D341Med (cell line): ENCODE measurements at places on chromosomes 11 and 22.

GRCh38 chr11:132228746-132229325, 858.4 kb downstream of the NTM start:
- no peak for DNase-seq

- peak; percentile 51 for DNase-seq
Observed at GRCh38 chr11:57527056-57527631, 3.4 kb downstream of the TIMM10 start.

- peak; percentile 84 for DNase-seq
Observed at GRCh38 chr22:27438271-27438980, 363.1 kb downstream of the MN1 start.

GRCh38 chr11:2134022-2135010, 4.9 kb downstream of the IGF2 start:
- no peak for DNase-seq

DNA sequence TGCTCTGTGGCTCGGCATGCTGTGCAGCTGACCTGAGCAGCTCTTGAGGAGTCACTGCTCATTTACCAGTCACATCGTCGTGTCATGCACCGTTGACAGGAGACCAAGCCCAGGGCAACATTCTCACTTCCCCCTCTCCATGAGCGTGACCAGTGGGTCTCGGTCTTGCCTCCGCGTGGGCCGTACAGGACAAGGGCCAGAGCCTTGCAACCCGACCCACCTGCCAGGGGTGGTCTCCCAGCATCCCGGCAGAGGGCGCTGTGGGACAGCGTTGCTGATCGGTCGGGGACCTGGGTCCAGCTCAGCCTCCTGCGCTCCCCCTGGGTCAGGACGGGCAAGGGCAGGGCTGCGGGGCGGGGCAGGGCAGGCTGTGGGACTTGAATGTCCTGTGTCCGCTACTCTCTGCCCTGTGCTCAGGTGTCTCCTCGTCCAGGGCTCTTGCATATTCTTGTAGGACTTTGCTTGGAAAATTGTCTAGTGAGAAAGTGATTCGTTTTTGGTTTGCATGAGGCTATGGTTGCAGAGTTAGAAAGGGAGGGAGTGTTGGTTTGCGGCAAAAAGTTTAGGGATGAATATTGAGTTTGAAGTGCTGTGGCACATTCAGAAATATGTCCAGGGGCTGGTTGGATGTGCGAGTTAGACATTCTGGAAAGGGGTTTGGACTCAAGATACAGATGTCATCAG, 16.2 kb downstream of the EIF4G2 start:
- peak; percentile 91 for DNase-seq

GRCh38 chr11:5204787-5205186, 4.3 kb upstream of the OR51V1 start:
- no peak for DNase-seq

- DNase-seq: peak; percentile 96
Observed at GRCh38 chr11:2376751-2377451, at the start of gene CD81. CD81 (plus strand) TSS chr11:2377310; CDS start chr11:2377550, 240 bp downstream.

GRCh38 chr11:113329725-113330124, 15.3 kb downstream of the TTC12 start:
- DNase-seq: no peak

DNA sequence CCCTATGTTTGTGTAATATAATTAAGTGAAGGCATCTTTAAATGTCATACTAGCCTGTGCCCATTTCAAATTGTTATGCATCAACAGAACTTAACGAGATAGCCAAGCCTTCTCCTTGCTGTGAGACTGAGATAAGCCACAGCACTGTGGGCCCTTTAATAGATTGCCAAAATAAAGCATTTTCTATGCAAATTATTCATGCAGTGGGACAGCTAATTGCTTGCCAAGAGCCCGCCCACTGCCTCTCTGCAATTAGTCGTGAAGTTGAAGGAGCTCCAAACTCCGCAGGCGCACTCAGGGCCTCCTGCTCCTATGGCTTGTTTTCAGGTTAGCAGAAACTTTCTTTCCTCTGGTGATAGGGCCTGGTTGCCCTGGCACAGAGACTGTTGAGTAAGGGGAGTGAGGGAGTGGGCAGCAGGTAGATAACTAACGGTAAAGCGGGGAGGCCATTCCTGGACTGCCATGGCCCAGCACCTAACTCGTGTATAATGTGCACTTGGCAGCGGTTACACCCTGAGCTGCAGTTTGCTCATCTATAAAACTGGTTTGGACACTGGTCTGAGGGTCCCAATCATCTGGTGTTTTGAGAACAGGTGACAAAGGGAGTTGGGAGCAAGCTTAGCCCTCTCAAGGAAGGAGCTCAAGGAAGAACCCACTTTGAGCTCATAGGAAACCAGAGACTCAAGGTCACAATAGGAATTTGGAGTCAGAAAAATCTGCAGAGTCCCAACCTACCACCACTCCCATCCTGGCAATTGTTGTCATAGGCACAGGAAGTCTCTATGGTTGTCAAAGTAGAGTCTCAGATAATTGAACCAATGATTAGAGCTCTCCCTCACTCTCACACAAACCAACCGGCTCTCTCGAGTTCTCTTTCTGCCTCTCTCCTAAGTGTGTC, 33.9 kb upstream of the RIC3 start:
- DNase-seq: no peak

DNA sequence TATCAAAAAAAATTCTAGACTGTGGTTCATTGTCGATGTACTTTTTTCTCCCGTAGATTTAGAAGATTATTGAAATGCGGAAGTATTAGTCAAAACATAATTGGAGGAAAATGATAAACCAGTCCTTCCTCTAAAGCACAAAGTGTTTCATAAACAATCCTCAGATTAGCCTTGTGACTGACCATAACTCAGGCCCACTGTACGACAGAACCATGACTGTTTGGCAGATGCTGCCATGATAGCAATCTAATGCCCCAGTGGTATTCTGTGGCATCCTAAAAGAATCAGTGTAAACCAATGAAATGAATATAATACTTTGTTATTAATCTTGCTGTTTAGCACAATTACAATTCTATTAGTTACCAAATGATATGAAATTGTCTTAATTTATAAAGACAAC, 127.0 kb upstream of the CTSC start:
- DNase-seq: no peak

- no peak for DNase-seq
Observed at GRCh38 chr11:102279641-102280170, 37.6 kb upstream of the BIRC3 start.

- no peak for DNase-seq
Observed at GRCh38 chr11:46122945-46123715, 1.9 kb upstream of the PHF21A start.

GRCh38 chr11:121595717-121596161, 143.0 kb upstream of the SORL1-AS1 start:
- DNase-seq: no peak

DNA sequence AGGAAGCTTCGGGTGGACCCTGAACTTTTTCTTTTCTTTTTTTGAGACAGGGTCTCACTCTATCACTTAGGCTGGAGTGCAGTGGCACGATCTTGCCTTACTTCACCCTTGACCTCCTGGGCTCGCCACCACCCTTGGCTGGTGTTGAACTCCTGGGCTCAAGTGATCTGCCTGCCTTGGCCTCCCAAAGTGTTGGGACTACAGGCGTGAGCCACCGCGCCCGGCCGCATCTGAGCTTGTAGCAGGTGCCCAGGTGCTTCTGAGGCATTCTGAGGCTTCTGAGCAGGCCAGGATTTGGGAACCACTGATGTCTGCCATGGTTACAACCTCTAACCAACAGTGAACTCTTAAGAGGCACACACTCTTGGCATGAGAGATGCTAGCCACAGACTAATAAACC, 5.1 kb downstream of the USP35 start:
- DNase-seq: no peak

DNA sequence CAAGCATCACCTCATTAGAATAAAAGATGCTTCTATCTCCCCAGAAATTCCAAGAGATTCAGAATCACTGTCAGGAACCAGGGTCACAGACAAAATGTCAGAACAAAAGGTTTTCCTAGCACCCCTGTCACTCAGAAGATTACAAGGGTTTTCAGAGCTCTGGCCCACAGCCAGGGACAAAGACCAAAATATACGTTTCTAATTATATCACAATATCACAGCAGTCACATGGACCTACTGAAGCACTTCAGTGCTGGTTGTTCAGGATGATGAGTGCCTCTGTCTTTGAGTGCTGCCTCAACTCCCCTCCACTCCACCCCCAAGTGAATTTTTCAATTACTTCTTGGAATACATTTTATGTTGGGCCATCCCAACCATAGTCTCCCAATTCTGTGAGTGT, 21.9 kb upstream of the RTL6 start:
- DNase-seq: no peak

- DNase-seq: no peak
Observed at GRCh38 chr11:64484191-64485022, 106.6 kb upstream of the SLC22A12 start.

- no peak for DNase-seq
Observed at GRCh38 chr11:26730414-26731083, 8.7 kb upstream of the SLC5A12 start.

DNA sequence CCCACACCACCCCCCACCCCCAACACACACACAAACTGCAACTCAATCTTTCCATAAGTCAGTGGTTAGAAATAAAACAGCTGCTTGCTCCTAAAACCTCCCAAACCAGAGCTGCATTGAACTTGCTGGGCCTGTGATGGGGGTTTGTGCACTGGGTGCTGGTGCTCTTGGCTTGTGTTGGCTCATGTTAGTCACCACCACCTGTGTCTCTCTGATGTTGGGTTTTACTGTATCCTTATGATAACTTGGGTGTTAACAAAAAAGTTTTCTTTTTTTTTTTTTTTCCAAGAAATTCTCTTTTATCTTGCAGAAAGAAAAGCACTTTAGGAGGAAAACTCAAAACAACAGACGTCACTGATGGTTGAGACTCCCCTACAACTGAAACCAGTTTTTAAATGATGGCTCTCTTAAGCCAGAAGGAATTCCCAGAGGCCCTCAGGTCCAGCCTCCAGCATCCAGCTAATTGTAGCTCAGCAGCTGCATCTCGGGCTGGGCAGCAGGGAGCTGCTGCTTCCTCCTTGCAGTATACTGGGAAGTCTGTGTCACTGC, 79.9 kb upstream of the DRD2 start:
- DNase-seq: no peak

DNA sequence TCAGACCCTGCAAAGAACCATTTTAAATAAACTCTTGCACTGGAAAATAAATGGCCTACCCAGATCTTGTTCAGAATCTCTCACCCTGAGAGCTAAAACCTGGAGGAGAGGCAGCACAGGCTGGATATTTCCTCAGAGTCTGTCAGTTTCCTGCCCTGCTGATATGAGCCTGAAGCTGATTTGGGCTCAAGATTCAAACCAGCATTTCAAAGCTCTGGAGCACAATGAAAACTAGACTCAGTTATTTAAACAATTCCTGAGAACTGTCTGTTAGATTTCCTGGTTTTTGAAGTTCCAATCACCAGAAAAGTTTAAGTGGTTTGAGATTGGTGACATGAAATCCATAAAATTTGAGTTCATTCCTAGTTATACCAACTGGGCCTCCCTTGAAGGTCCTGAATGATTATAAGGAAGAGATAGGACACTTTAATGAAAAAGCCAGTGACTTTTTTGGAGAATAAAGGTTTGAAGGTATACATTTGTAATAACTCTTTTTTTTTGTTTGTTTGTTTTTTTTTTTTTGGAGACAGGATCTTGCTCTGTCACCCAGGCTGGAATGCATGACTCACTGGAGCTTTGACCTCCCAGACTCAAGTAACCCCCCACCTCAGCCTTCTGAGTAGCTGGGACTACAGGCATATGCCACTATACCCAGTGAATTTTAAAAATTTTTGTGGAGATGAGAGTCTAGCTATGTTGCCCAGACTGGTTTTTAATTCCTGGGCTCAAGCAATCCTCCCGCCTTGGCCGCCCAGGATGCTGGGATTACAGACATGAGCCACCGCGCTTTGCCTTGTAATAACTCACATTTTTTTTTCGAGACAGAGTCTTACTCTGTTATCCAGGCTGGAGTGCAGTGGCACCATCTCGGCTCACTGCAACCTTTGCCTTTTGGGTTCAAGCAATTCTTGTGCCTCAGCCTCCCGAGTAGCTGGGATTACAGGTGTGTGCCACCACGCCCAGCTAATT, 8.0 kb upstream of the ESAM start:
- no peak for DNase-seq

DNA sequence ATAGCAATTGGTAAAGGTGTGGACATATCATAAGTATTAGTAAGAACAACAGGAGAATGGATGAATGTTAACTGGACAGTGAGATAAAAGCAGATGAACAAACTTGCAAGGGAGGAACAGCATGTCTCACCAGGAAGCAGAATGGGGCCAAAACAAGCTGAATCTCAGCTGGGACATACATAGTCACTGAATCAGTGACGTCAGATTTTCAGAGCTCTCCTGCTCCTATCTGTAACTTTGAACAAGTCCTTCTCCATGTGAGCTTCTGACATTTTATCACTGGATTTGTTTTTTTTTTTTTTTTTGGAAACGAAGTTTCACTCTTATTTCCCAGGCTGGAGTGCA, 118.7 kb downstream of the BBOX1 start:
- DNase-seq: no peak

GRCh38 chr22:50343541-50343935, 411 bp downstream of the PPP6R2 start:
- DNase-seq: no peak

- no peak for DNase-seq
Observed at GRCh38 chr22:37357446-37358075, 69.7 kb downstream of the ELFN2 start.

DNA sequence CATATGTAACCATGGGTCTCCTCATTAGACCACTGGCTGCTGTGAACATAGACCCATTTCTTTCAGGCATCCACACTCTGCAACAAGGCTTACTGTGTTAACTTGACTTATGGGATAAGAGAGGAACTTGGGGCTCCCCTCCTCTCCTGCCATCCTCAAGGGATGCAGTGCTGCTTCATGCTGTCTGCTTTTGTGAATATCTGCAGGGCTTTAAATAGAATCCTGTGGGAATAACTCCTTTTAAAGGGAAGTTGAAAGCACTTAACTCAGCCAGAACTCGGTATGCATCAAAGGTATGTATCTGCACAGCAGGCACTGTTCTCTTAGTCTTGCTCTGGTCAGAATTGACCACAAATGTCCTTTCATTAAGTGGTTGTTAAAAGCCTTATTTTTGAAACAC, 222.5 kb upstream of the KIRREL3 start:
- DNase-seq: no peak

- DNase-seq: no peak
Observed at GRCh38 chr11:60500276-60500910, 7.8 kb downstream of the MS4A12 start.

DNA sequence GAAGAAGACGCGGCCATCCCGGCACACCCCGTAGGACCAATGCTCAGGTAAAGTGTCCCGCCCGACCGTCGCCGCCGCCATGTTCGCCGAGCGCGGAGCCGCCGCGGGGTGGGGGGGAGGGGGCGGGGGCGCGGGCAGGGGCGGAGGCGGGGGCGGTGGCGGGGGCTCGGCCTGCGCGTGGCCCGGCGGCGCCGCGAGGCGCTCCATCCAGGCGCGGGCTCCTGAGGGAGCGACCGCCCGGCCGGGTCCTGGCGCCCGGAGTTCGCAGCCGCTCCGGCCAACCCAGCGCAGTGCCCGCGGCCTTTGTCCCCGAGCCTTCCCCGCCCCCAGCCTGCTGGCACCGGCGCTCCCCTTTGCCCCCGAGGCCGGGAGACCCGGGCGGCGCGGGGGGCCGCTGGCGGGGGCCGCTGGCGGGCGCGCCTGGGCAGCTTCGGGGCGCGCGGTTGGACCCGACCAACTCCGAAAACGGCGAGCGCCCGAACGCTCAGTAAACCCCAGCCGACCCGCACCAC, at the start of gene PLEKHA7:
TSS of gene PLEKHA7 (minus strand) at position 94 of the 512 bp plus-strand sequence. CDS start at position 81, 13 bp downstream.
- DNase-seq: peak; percentile 78

- DNase-seq: no peak
Observed at GRCh38 chr11:71169313-71169712, 83.1 kb downstream of the SHANK2 start.

- DNase-seq: no peak
Observed at GRCh38 chr11:36006556-36006955, 62.7 kb downstream of the LDLRAD3 start.

- no peak for DNase-seq
Observed at GRCh38 chr22:49956418-49956770, 4.2 kb upstream of the PIM3 start.
